ENCODE measurements at places on chromosomes 3 and 15.

DNA sequence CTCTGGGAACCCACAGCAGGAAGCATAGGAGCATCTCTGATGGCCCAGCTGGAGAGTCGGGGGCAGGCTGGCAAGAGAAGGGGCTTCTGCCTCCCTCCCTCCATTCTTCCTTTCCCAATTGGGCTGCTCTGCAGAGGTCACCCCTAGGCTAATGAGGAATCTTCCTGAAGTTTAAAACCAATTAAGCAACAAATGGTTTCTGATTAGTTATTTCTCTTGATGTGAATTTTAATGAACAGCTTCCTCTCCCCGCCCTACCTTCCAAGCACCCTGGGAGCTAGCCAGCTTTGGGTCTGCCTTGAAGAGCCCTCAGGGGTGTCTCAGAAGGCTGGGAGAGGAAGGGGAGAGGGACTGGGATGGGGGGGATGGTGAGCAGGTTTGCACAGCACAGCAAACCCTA is 24.6 kb upstream of the HCN4 start:
- no peak for DNase-seq

GRCh38 chr3:136535906-136536305 is 216.3 kb downstream of the STAG1 start:
- no peak for DNase-seq

DNA sequence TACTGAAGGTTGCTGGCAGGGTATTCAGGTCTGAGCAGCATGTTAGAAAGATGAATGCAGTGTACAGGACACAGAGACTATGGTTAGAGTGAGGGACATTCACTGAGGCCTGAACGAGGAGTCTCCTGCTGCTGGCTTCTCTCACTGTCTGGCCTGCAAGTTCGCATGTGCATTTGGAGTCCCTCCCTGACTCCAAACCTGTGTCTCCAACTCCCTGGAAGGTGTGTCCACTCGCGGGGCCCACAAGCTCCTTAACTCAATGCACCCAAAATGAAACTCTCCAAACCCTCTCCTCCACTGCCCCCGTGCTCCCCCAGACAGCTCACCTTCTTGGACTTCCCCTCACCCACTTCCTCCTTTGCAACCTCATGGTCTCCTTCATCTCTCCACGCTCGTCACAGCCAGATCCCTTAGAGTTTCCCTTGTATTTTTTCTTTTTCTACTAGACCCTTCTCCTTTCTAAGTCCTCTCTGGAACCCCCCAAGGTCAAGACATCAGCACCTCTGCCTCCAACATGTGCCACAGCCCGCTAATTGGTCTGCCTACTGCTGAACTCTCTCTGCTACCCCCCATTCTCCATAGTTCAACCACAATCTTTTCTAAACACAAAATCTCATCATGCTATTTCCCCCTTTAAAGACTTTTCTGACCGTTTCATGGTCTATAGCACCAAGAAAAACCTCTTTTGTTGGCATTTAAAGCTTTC is 58.3 kb downstream of the HES1 start:
- DNase-seq: no peak

DNA sequence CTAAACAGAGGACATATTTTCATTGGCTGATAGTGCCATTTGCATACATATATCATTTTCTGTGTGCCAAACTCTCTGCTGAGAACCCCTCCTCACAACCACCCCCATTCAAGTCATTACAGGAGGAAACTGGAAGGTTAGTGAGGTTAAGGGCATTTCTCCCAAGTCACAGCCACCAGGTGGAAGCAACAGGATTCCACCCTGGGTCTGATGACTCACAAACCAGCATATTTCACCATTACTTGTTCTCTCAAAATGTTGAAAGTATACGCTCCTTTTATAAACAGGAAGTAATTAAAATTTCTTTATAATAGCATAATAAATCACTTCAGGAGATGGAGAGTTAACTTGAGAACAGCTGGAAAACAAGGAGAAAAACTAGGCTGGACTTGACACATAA is 398.6 kb upstream of the WNT5A start:
- no peak for DNase-seq

GRCh38 chr3:197256836-197257444 is 41.5 kb downstream of the DLG1 start:
- DNase-seq: no peak

GRCh38 chr3:14042680-14043079 is 82.0 kb downstream of the CHCHD4 start:
- DNase-seq: peak; percentile 17

GRCh38 chr3:45841757-45842491 is at the start of gene LZTFL1:
TSS of gene LZTFL1 (minus strand) at chr3:45842119. CDS start at chr3:45841991, 128 bp downstream.
- DNase-seq: peak; percentile 90

DNA sequence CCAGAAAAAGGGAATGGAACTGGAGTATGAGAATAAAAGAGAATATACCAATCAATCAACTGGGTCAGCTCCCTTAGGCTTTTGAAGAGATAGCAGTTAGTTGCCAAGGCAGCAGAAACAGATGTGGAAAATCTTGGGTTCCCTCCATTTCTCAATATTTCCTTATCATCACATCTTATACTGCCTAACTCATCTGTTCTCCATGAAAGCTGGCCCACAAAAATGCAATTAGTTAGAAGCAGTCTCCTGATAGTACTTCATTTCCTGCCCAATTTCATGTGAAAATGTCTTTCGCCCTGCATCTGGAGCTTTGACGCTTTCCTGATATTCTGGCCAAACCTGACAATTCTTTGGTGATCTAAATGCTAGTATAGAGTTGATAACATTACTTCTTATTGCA is 30.1 kb upstream of the SPTSSB start:
- no peak for DNase-seq

DNA sequence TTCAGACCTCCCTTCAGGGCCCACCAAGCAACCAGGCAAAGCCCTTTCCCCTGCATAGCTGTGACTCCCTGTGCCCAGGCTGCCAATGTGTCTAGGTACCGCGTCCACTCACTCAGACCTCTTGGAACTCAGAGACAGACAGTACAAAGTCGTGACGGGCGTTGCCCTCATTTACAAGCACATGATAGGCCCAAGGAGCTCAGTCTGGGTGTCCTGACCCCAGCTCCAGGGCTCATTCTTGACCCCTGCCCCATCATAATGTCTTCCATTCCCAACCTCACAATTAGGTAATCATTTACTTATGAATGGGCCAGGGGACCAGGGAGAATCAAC is 56.0 kb downstream of the KLF13 start:
- DNase-seq: no peak

- DNase-seq: peak; percentile 40
These were observed 25.0 kb upstream of the C3orf52 start for GRCh38 chr3:112061152-112061551.

- DNase-seq: no peak
These were observed 8.9 kb upstream of the TMEM202 start for GRCh38 chr15:72389231-72389630.

- DNase-seq: no peak
These were observed 25.2 kb upstream of the TSPAN3 start for GRCh38 chr15:77096138-77096537.

- no peak for DNase-seq
These were observed 56.3 kb downstream of the ISG20 start for GRCh38 chr15:88695101-88695500.

Data from HS-27A (cell line).